Mesenteric fat pad (tissue), 1 donor: ENCODE measurements at places on chromosomes 6 and 20. TPM values are rescaled to one million over a fixed set of nuclear protein-coding genes. Genes with fewer than 3 reads are reported as not detected.

- peak; percentile 53 for DNase-seq
Observed at GRCh38 chr20:44038681-44039123, 124.0 kb downstream of the TOX2 start.

- no peak for DNase-seq
Observed at GRCh38 chr6:16477367-16478149, 239.2 kb downstream of the GMPR start.

DNA sequence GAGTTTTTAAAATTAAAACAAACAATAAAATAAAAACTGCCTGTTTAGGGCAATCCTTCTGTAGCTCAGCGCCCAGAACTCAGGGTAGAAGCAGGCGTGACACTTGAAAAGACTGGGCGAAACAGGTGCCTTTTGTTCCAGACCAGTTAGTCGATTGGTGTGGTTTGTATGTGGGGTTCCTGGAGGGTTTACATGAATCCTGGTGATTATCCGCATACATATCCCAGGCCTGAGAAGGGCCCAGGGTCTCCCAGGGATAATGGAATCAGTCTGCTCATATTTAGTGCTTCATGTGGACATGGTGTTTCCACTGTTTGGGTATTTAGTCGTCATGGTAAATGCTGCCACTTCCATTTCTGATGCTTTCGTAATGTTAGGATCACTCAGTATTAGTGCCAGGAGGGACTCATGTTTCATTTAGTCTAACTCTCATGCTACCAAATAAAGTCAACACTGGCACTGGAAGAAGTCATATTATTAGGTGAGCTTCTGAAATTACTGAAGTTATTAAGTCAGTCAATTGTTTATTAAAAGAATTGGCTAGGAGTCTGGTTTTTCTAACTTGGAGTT, 116.5 kb downstream of the SAMD5 start:
- no peak for DNase-seq

The TOMM34 gene
- 9.1 TPM for total RNA-seq
